HFF-Myc (cell line): ENCODE measurements at places on chromosomes 11 and 22.

- no peak for DNase-seq
Measured at GRCh38 chr11:73367482-73368024, 8.6 kb upstream of the RELT start.

- no peak for DNase-seq
Measured at GRCh38 chr11:9138133-9138453, 46.7 kb upstream of the SCUBE2 start.

DNA sequence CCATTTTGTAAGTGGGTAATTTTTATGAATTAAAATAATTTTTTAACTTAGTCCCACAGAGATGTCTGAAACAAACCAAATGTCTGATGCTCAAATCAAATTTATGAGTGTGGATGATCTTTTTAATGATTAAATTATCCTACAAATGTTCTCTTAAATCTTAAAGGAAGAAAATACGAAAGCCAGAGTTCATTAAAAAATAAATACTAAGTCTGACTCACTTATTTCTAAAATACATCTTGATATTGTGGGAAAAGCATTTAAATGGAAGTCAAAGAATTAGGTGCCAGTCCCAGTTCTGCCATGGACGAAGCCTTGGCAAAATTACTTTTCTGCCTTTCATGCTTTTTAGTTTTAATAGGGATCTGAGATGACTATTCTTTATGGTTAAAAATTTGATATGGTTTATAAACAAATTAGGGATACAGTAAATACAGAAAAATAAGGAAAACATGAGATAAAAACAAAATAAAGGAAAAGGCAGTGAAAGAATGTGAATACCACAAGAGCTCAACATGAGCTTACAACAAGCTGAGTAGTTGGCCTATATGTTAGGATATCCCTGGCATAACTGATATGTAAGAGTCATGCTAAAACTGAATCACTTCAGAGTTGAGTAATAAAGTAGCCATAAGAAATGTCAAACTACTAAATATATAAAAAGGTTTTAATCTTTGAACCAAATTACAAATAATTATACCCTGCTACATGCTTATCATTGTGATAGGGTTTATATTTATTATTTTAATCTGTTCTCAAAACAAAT lies 9.2 kb downstream of the CCDC34 start:
- no peak for DNase-seq

GRCh38 chr22:46073683-46074504 lies 76.4 kb upstream of the PPARA start:
- DNase-seq: no peak

DNA sequence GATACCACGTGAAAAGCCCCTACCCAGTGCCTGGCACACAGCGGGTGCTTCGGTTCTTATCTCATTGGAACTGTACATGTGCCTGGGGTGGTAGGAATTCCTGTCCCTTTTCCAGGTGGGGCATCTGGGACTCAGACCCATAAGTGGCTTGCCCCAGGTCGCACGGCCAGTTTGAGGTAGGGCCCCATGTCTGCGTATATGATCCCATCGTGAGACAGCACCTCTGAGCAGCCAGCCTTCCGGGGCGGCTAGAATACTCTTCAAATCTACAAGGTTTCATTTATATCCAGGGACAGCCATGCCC lies 33.5 kb upstream of the SMIM38 start:
- no peak for DNase-seq

GRCh38 chr22:50473088-50473487 lies 1.7 kb downstream of the SBF1 start:
- no peak for DNase-seq

DNA sequence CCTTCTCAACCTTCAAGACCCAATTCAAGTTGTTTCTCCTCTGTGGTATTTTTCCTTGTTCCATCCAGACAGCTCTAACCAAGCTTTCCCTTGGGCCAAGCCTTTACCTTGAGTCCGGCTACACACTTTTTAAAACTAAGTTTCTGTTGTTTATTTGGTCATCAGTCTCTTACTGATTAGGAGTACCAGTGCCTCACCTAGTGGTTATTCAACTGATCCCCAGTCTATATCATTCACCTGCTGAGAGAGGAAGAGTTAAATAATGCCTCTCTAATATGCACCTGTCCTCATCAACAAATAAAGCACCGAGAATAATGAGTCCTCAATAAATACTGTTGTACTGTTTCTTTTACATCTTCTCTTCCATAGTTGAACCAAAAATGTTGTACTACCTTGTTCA lies 160.8 kb downstream of the MSANTD4 start:
- no peak for DNase-seq

DNA sequence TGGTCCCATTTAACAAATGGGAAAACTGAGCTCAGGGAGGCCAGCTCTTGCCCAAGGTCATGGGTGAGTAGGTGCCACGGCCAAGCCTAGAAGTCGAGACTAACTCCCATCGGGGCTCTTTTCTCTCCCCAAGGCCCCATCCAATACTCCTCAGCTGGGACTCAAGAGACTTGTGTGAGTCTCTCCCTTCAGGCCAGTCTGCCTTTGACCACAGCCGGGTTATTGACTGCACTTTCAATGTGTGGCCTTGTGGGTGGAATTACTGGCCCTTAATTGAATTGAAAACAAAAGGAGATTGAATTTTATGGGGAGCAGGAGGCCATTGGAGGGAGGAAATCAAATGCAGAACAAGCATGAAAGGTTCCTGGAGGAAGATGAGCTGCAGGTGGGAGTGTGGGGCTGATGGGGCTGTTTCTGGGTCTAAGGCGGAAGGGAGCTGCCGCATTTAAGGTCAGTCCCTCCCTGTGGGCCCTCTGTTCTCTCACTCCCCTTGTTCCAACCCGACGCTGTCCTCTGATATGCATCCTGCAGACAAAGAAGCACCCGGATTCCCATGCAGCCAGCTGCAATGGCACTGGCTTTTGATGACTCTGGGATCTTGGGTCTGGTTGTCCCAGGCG lies 552.8 kb downstream of the MIAT start:
- no peak for DNase-seq

GRCh38 chr22:38072322-38073149 lies 11.4 kb downstream of the SLC16A8 start:
- no peak for DNase-seq

GRCh38 chr11:12394601-12395000 lies 17.2 kb downstream of the PARVA start:
- no peak for DNase-seq

DNA sequence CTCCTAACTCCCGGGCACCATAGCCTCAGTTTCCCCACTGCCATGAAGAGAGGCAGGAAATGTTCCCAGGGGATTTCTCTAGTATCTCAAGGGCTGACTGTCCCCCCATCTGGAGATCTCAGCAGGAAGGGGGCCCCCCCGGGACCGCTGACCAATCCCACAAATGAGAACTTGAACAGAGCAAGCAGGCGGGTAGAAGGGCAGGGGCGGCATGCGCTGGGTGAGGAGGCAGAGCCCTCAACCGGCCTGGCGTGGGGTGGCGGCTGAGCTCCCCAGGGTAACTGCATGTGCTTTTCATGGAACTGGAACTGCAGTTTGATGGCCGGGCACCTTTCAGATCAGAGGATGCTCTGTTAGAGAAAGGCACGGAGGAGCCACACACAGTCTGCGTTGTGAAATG lies 144.5 kb downstream of the CTTN start:
- no peak for DNase-seq

- no peak for DNase-seq
Measured at GRCh38 chr22:23496445-23496833, 83.7 kb downstream of the IGLL1 start.

DNA sequence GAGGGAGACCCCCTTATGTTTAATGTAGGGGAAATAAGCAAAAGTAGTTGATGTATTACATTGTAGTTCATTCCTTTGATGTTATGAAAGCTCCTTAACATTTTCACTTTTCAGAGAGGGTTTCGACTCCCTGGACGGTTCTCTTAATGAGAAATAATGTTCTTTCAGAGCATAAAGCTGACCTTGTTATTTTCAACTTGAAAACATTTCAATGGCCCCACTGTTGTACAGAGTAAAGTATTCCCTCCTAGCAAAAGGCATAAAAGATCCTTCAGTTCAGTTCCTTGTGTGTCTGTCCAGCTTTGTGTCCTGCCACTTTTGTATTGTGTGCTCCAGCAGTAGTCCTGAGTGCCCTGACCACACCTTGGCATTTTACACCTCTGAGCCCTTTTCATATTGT lies 63.9 kb downstream of the UVRAG start:
- DNase-seq: no peak

DNA sequence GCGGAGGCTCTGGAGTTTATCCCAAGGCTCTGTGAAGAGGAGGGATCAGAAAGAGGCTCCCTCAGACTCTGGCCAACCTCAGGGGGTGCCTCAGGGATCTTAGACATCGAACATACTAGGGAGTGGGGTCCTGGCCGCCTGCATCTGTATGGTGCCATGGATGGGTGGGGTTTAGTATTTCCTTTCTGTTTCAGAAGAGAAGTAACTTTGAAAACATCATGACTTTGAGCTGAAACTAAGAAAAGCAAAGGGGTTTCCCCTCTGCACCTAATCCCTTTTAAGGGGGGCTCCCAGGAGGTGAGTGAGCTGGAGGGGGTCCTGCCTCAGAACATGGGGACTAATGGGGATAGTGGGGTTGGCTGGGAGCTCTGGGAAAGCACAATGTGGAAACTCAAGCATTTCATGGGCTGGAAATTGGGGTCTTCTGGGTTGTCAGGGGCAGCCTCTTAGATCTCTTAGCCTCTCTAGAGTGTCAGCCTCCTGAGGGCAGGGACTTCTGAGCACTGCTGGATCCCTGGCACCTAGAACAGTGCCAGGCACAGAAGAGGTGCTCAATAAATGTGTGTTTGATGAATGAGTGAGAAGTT lies 11.8 kb upstream of the SSTR3 start:
- no peak for DNase-seq

DNA sequence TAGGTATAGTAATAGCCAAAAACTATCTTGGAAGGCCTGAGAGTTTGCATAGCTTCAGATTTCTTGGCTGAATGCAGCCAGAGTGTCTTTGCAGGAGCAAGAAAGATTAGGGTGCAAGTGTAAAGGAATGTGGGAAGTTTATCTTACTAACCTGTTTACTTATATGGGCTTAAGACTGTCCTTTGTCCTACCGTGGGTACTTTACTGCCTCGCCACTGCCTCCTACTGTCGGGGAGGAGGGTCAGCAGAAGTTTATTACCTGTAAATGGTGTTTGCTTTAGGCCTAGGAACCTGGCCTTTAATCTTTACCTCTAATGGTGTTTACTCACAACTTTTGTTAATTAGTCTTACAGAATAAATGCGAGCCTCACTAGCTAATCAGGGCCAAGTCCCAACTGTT lies 633.8 kb downstream of the DLG2 start:
- DNase-seq: no peak

- peak; percentile 21 for DNase-seq
Measured at GRCh38 chr22:50705219-50705691, 32.6 kb downstream of the SHANK3 start.

DNA sequence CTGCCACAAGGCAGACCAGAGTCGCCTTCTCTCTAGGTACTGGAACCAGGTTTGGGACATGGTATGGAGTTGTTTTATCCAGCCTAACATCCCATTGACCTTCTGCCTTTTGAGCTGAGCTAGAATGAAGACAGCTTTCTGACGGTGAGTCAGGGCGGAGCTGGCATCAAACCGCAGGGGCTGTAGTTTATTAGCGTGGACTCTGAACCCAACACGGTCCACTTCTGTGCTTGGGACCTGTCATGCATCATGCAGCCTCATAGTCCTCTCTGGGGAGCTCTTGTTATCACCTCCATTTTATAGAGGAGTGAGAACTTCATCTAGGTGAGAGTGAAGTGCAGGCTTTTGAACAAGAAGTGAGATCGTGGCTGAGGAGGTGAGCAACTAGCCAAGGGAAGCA lies 8.3 kb downstream of the GAL3ST1 start:
- DNase-seq: no peak

- DNase-seq: no peak
Measured at GRCh38 chr11:69240332-69241074, 53.5 kb upstream of the MYEOV start.
